Activated T-cell treated with anti-CD3 and anti-CD28 coated beads for 1 hour (primary cell): ENCODE measurements at places on chromosomes 4 and X.

DNA sequence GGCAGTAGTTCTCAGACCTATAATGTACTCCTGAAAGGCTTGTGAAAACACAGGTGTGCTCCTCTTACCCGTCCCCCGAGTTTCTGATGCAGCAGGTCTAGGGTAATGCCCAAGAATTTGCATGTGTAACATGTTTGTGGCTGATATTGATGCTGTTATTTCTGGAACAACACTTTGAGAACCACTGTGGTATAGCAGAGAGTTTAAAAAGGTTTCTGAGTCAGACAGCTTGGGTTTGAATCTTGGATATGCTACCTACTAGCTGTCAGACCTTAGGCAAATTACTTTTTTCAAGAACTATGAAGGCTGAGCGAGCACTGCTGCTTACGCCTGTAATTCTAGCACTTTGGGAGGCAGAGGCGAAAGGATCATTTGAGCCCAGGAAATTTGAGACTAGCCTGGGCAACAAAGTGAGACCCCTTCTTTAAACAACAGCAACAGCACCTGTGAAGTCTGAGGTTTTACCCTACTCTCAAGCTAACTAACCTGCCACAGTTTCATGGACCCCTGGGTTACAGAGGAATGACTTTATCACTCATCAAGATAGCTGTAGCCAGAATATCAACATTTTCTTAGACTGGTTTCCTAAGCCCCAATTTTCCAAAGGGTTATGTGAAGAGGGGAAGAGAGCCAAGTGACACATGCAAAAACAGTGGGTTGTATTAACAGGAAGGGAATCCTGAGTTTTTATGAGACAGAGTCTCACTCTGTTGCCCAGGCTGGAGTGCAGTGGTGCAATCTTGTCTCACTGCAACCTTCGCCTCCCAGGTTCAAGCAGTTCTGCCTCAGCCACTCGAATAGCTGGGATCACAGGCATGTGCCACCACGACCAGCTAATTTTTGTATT is 5.1 kb downstream of the AFF1 start:
- no peak for DNase-seq

- peak; percentile 39 for DNase-seq
These were observed 306.3 kb downstream of the ANK2 start for GRCh38 chr4:113355550-113356371.

- DNase-seq = no peak
These were observed 7.6 kb upstream of the UNC5C start for GRCh38 chr4:95556207-95556859.

DNA sequence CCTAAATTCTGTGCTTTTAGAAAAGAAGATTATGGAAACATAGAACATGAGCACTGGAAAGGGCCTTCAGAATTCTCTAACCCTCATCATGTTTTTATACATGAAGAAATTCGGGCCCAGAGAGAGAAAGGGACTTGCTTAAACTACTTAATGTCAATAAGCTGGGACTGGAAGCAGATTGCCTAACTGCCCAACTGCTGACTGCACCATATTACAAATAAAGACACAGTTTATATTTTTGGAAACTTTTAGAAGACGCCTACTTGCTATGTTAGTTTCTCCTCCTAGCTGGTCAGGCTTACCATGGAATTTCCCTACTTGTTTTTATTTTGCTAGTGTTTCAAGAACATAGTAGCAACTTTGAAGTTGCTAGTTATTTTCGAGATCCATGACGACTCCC is 47.1 kb downstream of the SLC9A6 start:
- DNase-seq = no peak

- no peak for DNase-seq
These were observed 19.4 kb upstream of the RAB40A start for GRCh38 chrX:103538728-103539127.

GRCh38 chr4:12472087-12472486 is 1012.1 kb downstream of the RAB28 start:
- no peak for DNase-seq

- no peak for DNase-seq
These were observed 11.8 kb downstream of the CASP6 start for GRCh38 chr4:109691411-109691920.

- no peak for DNase-seq
These were observed 209.3 kb upstream of the MAOA start for GRCh38 chrX:43446752-43447151.

DNA sequence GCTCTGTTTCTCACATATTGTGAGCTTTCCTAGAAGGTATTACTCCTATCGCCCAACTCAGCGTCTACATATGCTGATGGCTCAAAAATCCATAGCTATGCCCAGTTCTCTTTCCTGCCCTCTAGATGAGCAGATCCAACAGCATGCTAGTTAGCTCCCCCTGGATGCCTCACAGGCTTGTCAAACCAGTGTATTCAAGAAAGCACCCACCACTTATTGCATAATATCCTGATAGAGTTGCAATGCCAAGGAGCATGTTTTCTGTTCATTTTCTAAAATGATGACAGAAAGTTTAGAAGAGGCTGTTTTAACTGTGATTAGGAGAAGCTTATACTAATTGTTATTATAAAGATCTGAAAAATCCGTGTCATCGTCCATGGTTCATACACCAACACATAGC is 1.9 kb upstream of the PACRGL start:
- no peak for DNase-seq

- DNase-seq = no peak
These were observed 145.0 kb upstream of the AADAT start for GRCh38 chr4:170234800-170235199.

DNA sequence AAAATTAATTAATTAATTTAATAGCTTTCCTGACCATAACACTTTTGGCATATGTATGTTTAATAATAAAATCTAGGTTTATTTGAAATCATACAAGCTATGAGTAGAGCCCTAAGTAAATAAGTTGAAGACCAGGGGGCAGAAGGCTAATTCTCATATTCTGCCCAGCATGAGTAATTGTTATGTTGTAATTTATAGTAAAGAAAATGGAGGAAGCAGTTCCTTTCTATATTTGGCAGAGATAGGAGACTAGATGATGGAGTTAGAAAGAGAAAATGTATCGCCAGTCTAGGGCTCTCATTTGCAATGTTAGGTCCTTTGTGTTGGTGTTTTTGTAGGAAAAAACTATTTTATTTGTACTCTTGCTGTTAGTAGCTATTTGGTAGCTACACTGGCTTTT is 89.1 kb downstream of the FNIP2 start:
- no peak for DNase-seq

DNA sequence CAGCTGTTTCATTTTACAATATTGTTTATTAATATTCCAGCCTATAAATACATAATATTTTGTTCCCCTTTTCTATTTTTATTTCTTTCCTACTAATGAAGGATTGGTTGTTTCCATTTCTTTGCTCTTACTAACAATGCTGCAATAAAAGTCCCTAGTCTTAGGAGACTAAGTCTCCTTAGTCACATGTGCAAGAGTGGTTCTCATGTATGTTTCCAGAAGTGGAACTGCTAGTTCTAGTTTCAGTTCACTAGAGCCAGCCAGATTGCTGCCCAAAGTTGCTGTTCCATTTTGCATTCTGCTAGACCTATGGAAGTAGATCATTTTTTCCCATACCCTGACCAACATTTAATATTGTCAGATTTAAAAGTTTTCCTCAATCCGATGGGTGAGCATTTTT is 44.3 kb downstream of the CNGA1 start:
- DNase-seq = no peak

DNA sequence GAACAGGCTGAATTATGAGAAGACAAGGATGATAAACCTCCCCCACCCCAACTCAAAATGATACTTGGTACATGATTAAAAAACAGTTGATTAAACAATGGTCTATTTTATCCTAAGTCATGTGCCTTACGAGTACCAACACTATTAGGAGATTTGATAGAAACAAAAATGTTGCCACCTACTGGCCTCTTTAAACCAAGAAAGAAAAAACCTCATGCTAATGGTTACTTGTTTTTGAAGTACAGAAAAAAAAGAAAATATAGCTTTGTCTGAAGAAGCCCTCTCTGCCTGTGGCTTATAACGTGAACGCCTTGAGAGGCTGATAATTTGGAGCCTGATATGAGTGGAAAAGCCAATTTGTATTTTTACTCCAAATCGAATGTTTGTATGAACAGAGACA is 538.2 kb downstream of the DMD start:
- DNase-seq = no peak

DNA sequence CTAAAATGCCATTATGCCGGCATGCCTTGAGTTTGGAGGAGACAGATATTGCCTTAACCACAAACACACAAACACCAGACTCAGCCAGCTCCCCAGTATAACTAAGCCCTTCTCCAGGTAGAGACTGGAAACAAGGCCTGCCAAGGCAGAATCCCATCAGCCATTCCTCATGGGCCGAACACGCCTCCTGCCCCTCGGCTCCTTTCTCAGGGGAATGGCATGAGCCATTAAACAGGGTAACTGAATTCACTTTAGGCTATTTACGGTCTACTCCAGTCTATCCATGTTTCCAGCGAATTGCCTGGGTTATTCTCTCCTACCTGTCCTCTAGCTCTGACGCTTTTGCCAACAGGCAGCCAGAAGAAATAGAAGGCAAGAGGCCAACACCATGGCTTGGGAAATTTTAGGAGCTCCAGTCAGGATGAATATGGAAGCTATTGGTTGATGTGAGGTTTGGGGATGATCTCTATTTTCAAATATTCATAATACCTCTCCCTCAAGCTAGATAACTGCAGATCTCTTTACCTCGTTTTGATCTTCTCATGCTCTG is 4.9 kb downstream of the SEL1L3 start:
- no peak for DNase-seq

GRCh38 chrX:120672841-120673530 is 43.1 kb upstream of the C1GALT1C1 start:
- no peak for DNase-seq

- no peak for DNase-seq
These were observed 80.9 kb upstream of the MSANTD1 start for GRCh38 chr4:3168029-3168428.

DNA sequence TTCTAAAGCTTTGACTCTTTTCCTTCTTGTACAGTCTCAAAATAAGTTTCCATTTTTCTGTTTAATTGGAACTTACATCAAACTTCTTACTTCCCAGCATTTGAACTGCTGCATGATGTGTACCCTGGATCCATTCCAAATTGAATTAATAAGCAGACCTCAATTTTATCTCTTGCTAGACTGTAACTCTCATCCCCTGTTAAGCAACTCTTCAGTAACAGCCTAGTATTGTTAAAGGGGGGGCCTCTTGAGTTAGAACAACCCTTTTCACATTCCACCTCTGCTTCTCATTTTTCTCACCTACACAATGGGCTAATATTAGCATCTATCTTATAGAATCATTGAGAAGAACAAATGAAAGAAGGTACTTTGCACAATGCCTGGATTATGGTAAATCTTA is 169.4 kb downstream of the IL1RAPL1 start:
- no peak for DNase-seq

- DNase-seq = no peak
These were observed 30.0 kb upstream of the JADE3 start for GRCh38 chrX:46882266-46882665.

- DNase-seq = no peak
These were observed 27.3 kb downstream of the NELFA start for GRCh38 chr4:1981251-1982058.

DNA sequence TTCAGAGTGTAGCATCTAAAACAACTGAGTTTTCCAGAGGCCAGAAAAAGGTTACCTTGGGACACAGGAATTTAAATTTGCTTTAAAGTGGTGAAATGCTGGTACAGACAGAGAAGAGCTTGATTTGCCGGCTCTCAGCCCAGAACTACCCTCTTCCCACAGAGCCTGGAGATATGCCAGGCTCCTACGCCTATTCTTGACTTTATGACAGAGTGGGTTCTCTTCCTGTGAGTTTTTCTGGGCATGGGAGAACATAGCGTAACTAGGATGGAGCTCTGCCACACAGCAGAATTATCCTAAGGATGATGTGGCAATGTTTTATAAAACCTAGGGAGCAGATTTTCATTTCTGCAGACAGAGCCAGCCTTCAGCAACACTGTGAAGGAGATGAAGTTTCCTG is 241.8 kb downstream of the GRIA3 start:
- DNase-seq = no peak

- no peak for DNase-seq
These were observed 1956.7 kb downstream of the C4orf33 start for GRCh38 chr4:131052646-131053045.

GRCh38 chrX:110310896-110311295 is 7.0 kb downstream of the AMMECR1 start:
- peak; percentile 2 for DNase-seq

DNA sequence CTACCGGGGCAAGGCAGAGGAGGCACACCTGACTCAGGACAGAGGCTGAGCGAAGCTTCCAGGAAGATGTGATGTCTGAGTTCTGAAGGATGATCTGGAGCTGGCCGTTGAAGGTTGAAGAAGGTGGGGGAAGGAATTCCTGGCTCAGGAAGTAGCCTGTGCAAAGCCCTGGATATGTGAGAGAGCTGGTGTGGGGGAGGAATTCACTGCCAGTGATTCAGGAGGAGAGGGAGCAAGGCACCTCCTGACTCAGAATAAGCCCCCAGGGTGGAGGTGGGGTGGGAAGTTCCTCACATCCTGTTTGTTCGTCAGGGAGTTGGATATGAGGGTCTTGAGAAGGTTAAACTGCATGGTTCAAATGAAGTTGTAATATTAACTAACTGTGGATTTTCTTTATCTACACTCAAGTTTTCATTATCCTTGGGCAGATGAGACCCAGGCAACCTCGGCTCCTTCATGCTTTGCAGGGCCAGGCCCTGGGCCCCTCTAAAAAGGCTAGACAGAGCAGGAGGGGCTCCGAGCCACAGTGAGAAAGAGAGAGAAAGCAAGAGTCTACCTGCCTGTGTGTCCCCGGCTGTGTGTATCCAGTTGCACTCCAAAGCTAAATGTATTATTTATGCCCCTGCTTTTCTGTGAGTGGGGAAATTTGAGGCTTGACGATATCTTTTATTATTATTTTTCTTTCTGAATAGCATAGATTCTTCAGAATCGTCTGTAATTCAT is 7.1 kb downstream of the NHSL2 start:
- DNase-seq = no peak

DNA sequence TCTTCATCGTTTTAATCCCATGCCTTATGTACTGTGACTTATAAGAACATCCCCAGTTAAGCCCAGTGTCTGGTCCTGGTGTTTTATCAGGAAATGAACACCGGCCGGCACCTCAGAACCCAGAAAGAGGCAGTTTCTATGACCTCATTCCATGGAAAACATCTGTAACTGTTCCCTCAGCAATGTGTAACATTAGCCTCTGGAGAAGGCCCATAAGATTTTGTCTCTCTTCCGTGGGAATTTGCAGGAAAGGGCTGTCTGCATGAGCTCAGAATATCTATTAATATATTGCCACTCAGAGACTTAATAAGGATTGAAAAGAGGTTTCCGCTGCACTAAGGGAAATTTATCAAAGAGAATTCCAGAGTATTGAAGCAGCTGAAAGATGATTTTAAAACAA is 3.1 kb upstream of the TCEANC start:
- DNase-seq = no peak

- no peak for DNase-seq
These were observed 193.7 kb downstream of the RASL11B start for GRCh38 chr4:53055716-53056403.

GRCh38 chrX:155873188-155873587 is 8.0 kb upstream of the VAMP7 start:
- no peak for DNase-seq

DNA sequence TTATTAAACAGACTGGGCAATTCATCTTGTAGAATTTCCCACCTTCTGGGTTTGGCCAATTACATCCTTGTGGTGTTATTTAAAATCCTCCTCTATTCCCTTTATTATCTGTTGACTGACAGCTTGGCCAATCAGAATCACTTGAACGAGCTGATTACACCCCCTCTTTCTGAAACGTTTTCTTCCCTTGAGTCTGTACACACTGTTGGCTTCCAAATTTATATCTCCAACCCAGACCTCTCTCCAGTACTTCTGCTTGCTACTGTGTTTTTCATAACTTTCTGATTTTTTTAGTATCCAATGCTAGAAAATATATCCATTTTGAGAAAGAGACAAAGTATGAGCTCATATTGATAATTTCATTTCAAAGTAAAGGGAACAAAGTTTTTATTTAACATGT is 14.8 kb downstream of the CD38 start:
- no peak for DNase-seq
